NCI-H460 (cell line): ENCODE measurements at places on chromosomes 12 and 14.

DNA sequence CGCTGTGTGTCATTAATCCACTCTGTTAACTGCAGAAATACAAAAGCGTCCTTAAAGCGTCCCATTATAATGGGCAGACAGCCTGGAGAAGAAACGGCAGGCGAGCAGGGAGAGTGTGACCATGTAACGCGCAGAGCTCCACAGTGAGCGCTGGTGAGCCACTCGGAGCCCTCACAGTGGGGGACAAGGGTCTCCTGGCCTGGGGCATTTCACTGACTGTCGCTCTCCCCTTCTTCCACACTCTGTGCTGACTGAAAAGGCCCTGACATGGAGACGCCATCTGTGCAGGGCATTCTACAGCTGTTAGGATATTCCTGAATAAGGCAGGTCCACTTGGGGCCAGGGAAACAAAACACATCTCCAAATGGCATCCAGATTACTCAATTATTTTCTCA lies 24.2 kb downstream of the CCDC92 start:
- DNase-seq: no peak

DNA sequence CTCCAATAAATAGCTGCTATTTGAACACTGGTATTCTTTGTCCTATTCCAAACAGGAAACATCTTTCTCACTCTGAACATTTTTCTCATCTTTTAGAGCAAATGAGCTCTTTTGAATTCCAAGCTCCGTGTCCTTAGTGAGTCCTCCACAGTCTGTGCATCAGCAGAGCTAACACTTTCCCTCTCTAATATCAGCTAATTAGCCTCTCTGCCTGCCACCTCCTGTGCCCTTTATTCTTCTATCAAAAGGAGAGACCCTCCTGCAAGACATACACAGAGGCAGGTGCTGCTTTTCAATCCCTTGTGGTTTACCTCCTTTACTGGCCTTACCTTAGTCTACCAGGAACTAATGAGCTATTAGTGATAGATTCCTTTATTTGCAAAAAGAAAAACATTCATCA lies 178.5 kb downstream of the SLC35F4 start:
- no peak for DNase-seq

DNA sequence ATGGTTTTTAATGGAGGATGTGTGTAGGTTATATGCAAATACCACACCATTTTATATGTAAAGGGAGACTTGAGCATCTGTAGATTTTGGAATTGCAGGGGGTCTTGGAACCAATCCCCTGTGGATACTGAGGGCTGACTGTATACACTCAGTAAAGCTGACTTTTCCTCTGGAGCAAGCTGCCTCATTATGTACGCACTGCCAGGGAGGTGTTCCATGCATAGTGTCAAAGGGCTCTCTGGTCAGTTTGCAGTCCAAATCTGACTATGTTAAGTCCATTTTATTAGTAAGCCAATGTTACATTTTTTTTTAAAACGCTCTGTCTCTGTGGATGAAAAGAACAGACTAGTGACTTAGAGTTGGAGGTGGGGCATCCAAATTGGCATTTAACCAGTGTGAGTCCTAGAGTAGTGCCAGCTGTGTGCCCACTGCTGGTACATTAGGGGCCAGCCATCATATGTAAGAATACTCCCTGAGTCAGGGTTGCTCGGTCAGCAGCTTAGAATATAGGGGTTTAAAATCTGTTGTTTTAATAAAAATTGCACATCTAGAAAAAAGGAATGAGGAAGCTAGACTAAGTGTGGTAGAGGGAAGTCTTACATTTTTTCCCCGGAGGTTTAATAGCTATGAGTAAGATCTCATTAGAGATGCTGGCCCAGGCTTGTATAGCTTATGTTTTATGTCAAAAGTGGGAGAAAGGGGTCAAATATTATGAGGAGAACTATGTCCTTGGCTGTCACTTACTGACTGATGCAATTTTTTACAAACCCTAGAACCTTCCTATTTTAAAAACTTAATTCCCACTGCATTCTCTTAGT lies 87.0 kb downstream of the TESC start:
- DNase-seq: no peak

- no peak for DNase-seq
Observed at GRCh38 chr12:118430516-118430915, 54.2 kb downstream of the SUDS3 start.

DNA sequence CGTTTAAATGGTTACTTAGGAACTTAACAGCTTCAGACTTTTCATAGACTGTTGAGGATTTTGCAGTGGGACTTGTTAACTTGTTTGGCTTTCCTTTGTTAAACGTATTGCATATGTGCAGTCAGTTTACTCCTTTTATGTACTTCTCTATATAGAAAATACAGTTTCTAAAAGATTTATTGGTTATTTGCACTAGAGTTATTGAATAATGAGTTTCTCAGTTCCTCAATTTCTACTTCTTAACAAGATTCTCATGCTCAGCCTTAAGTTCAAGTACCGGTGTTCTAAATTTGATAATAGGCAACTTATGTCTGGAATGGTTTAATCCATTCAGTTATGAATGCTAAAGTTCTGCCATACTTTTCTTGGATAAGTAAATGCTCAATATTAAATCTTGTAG lies 919 bp downstream of the PSMA3 start:
- no peak for DNase-seq

- no peak for DNase-seq
Observed at GRCh38 chr12:67546746-67547145, 101.8 kb upstream of the DYRK2 start.

DNA sequence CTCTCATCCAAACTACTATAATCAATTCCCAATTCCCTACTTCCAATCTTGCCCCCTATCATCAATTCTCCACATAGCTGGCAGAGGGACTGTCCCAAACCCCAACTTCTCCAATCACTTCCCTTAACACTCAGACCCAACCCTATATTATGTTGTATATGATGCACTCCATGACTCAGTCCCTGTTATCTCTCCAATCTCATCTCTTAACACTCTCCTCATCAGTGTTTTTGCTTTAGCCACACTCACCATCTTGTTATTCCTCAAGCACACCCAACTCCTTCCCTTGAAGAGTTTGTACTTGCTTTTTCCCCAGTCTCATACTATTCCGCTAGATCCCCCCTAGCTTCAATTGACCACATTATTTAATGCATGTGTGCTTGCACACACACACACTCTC lies 4.9 kb downstream of the RHOJ start:
- no peak for DNase-seq

DNA sequence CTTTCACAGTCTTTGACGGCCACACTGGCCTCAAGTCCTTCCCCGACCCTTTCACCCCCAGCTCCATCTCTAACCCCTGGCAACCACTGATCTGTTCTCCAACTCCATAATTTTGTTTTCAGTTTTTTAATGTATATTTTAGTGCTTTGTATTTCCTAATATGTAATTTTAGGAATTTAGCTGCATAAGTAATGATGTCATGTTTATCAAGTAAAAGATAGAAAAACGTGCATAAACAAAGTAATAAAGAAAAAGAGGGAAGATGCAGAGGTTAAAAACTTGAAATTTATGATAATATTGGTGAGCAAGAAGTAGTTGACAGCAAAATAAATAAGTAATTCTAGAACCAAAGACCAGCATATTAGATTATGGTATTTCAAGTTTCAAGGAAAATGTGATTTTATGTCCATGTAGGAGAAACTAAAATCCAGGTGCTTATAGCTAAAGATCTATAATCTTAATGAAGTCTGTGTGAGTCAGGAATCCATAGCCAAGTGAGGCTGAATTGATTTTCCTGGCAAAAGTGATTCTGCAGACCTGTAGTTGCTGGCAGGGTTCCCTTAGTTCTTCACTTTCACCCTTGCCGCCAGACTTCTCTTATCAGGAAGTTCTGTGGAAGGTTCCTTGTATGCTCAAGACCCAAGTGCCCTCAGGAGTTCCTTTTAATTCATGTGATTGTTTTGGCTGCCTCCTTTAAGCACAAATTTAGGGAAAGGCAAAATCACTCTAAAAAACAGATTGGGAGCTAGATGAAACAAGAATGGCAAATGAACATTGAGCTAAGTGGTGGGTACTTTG lies 24.4 kb downstream of the FBXW8 start:
- no peak for DNase-seq

DNA sequence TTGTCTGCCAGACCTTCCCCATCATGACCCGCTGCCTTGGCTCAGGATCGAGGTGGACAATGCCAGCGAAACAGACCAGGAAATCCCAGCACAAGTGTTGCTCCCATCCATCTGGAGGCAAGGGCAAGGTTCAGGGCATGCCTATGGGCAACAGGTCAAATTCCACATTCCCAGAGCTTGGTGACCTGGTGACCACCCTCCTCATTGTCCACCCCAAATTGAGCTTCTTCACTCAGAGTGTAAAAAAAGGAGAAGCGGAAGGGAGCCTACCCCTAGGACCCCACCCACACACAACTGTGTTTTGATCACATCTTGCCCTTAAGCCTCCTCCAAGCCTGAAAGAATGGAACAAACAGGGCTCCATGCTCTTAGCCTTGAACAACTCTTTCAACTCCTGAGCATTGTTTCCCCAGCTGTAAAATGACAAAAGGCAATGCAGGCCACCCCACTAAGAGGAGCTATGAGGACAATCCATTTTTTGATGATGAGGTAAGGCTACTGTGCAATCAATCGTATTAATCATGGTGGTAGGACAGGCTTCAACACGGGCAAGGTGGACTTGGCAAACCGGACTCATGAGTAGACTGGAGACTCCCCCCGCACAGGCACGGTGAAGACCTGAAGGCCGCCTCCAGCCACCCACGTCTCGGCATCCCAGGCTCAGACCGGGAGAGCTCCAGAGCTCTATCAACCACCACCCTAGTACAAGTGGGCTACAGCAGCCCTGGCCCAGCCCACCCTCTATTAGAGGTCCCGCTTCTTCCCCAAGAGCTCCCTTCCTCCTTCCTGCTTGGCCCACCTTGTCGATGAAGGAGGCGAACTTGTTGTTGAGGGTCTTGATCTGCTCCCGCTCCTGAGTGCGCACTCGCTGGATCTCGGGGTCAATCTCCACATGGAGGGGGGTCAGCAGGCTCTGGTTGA lies 866 bp downstream of the KRT79 start:
- DNase-seq: no peak

- DNase-seq: no peak
Observed at GRCh38 chr12:68303850-68304249, 28.3 kb downstream of the MDM1 start.

- peak; percentile 64 for DNase-seq
Observed at GRCh38 chr12:29796823-29797263, 13.1 kb upstream of the TMTC1 start.

GRCh38 chr12:26869908-26870459 lies 37.0 kb upstream of the ITPR2 start:
- DNase-seq: no peak

- DNase-seq: peak; percentile 9
Observed at GRCh38 chr12:44774815-44775411, 101.2 kb downstream of the NELL2 start.

GRCh38 chr12:6612247-6612646 lies 5.1 kb upstream of the CHD4 start:
- no peak for DNase-seq

- no peak for DNase-seq
Observed at GRCh38 chr12:53222170-53222721, 9.8 kb downstream of the RARG start.
